ENCODE measurements at places on chromosomes 6 and 20.

GRCh38 chr6:56649782-56650181 is 7.1 kb upstream of the DST start:
- DNase-seq = no peak

DNA sequence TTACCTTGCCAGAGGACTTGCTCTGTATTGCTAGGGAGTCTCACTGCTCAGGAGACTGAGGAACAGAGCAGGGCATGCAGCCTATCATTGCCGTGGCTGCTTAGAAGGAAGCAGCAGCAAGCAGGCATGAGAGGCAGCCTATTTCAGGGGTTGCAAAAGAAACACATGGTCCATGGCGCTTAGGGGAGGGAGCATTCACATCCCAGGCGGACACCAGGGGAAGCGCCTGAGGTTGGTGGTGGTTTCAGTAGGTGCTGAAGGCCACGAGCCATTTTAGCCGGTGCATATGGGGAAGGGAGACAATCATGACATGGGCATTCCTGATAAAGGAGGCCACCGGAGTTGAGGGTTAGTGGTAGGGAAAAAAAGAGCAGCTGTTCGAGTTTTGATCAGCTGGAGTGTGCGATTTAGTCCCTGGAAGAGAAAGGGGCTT is 20.9 kb downstream of the FARS2 start:
- no peak for DNase-seq

DNA sequence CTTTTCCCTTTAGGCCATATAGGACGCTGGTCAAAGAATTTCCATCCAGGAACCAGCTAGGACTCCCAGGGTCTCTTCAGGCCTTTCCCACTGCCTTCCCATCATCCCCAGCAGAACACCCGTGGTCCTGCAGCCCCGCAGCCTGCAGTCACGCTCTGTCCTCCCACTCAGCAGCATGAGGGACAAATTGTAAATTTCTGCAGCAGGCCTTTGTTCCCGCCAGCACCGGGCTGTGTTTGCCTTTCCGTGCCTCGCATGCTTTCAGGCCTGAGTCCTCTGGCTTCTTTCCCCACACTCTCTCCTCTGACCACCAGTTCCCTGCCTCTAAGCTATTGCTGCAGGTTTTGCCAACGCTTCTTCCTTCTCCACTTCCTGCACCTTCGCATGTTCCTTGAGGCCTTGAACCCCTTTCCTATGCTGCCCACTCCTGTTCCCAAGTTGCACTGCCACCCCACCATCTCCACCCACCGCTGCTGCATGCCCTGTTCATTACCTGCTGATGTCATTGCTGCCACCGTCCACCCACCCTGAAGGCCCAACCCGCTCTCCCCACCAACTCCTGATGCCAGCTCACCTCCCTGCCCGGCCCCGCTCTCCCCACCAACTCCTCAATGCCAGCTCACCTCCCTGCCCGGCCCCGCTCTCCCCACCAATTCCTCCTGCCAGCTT is 49.8 kb downstream of the RNASET2 start:
- DNase-seq = peak; percentile 76

- no peak for DNase-seq
These were observed 112.8 kb upstream of the JARID2 start for GRCh38 chr6:15132854-15133670.

GRCh38 chr20:52291109-52291508 is 99.5 kb upstream of the ZFP64 start:
- no peak for DNase-seq

GRCh38 chr6:63543982-63544381 is 28.3 kb upstream of the LOC128125822 start:
- no peak for DNase-seq

DNA sequence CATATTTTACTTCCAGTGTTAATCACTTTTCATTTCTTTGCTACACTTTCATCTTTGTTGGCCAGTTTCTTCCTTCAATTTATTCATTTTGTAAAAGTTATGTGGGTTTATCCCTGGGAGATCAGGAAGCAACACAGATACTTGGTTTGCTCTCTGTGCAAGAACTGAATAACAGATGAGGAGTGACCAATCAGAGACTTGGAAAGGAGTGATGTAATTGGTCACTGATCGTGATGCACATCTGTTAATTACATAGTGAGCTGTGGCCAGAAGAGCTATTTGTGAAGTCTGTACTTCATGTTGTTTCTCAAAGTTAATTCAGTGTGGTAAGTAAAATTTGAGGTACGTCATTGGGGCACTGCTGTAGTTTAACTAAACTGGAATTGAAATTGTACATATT is 21.3 kb downstream of the ANKRD6 start:
- DNase-seq = no peak

DNA sequence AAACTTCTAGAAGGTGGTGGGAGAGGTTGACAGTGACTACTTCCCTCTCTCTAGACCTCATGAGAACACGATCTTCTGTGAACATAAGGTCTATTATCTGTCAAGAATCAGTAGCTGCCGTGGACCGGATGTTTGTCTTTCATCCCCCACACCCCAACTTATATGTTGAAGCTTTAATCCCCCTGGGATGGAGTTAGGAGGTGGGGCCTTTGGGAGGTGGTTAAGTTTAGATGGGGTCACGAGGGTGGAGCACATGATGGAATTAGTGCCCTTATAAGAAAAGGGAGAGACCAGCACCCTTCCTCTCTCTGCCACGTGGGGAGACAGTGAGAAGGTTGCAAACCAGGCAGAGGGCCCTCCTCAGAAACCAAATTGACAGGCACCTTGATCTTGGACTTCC is 409.1 kb downstream of the QKI start:
- no peak for DNase-seq

DNA sequence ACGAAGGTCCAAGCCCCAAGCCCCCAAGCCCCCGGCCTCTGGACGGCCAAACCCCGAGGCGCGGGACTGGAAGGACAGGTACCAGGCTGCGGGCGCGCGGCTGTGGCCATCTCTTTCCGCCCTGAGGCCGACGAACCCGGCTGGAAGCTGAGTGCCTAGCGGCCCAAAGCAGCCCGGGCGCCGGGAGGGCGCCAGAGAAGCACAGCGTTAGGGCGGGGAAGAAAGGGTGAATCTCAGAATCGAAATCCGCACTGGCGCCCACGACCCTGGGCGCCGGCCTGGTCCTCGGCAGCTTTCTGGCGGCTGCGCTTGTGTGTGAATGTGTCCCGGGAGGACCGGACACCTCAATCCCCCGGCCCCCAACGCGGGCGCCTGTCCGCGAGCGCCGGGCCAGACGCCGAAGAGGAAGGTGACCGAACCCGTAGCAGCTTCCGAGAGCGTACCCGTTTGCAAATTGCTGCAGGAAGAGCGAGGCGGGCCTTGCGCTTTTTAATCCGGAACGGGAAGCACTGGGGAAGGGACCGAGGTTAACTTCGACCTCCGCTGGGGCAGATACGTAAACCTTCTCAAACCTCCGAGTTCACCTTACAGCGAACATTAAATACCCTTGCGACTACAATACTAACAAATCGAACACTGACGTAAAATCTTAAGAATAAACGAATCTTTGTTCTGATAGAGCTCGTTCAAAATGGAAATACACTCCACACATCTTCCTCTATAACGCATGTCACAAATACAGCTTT is 2.9 kb downstream of the NRN1 start:
- DNase-seq = no peak

GRCh38 chr6:15945593-15946159 is 183.2 kb upstream of the MYLIP start:
- DNase-seq = no peak

DNA sequence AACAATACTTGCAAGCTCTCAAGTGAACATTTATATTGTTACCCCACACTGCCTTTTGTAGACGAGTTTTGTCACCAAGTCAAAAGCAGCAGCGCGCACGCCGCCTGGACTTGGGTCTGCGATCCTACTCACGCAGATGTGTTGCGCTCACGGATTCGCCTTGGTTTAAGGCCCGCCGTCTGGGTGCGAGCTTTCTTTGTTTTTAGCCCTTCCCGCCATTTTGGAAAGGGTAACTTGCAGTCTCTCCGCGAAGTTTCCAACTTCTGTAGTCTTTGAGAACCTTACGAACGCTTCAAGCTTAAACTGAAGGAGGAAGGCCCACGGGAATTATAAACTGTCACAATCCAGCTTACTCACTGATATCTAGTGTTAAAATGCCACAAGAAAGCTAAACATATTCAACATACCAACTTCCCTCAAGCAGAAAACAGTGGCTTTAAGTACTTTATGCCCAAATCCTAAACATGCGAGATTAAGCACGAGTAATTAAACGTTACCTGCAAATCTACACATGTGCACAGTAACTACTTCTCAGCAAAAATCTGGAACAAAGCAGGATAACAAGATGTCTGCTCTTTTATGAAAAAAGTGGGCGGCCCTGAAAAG is 80.4 kb upstream of the BTN3A2 start:
- no peak for DNase-seq

- DNase-seq = no peak
These were observed 332.7 kb downstream of the CENPW start for GRCh38 chr6:126672649-126673048.

GRCh38 chr20:36121981-36122930 is 32.3 kb upstream of the EPB41L1 start:
- DNase-seq = no peak
